Mesenchymal stem cell (in vitro differentiated cells and primary cell): ENCODE measurements at places on chromosomes 16 and 17.

DNA sequence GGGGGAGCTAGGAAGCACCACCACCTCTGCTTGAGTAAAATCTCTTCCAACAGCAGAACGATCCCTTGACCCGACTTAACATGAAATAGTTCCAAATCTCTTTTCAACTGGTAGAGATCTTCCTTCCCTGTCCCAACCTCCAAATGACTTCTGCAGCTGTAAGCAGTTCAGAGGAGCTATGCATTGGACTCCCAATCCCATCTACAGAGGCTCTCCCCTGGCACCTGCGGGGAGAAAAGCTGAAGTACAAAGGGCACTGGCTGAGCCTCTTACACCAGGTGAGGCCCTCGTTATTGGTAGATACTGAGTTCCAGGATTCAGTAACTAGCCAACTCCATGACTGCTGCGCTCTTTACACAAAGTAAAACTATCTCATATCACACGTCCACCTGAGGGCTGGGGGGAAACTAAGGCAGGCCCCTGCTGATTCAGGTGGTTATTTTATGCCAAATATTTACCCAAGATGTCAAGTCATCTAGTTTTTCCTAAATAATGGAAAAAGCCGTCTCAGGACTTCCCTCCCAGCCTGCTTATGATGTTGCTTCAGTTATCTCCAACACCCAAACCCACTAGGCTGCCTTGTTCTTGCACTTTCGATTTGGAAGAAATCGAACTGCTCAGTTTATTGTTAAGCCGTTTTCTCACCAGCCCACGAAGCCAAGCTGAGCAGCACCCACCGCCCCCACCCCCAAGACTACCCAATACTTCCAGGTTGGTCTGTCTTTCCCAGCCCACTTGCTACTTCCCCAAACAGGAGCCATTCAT lies 3.2 kb downstream of the ACTG1 start:
- DNase-seq, result no peak

DNA sequence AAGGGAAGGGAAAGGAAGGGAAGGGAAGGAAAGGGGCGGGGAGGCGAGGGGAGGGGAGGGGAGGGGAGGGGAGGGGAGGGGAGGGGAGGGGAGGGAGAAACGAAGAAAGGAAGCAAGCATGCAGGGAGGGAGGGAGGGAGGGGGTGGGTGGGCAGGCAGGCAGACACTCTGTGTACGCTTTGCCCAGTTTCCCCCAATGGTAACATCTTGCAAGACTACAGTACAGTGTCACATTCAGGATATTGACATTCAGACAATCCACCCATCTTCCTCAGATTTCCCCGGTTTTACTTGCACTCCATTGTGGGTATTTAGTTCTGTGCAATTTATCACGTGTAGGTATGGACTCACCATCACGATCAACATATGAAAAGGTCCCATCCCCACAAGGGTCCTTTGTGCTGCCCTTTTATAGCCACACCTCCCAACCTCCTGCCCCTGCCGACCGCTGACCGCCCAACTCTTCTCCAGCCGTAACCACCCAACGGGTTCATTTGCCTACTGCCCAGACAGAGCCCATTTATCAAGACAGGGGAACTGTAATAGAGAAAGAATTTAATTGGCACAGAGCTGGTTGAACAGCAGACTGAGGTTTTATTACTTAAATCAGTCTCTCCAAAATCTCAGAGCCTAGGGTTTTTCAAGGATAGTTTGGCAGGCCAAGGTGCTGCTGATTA lies 91.4 kb upstream of the FA2H start:
- DNase-seq, result no peak

GRCh38 chr17:33779234-33779591 lies 475.9 kb upstream of the CCL2 start:
- peak; percentile 47 for DNase-seq

DNA sequence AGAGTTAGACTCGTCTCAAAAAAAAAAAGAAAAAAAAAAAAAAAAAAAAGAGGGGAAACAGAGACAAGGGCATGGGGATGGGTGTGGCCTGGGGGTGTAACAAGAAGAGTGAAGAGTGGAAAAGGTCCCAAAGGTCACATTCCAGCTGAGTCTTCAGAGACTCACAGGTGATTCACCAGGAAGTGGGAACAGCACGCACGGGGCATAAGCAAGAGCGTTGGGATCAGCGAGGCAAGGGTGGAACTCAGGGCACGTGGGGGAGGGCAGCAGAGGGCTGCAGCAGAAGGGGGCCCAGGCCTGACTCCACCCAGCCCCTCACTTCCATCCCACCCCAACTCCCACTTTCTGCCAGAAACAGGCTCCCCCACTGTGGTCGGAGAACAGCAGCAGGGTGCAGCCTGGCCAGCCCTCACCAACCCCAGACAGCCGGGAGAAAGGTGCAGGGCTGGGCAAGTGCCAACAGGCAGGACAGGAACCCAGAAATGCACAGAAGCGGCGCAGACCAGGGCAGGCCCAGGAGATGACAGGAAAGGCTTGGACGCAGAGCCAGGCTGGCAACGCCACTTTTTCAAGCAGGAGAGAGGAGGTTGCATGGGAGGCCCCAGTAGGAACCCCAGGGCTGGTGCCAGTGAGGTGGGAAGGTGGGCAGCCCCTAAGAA lies 3.3 kb downstream of the MEAK7 start:
- no peak for DNase-seq

GRCh38 chr17:57096472-57097202 lies 11.6 kb downstream of the AKAP1 start:
- DNase-seq, result no peak

- DNase-seq, result no peak
Observed at GRCh38 chr17:38402897-38403296, 25.4 kb upstream of the ARHGAP23 start.

- no peak for DNase-seq
Observed at GRCh38 chr17:50938821-50939541, 72.8 kb upstream of the TOB1 start.

- DNase-seq, result no peak
Observed at GRCh38 chr17:50637829-50638605, 3.3 kb downstream of the ABCC3 start.
